ENCODE measurements at places on chromosomes 16 and 17.

DNA sequence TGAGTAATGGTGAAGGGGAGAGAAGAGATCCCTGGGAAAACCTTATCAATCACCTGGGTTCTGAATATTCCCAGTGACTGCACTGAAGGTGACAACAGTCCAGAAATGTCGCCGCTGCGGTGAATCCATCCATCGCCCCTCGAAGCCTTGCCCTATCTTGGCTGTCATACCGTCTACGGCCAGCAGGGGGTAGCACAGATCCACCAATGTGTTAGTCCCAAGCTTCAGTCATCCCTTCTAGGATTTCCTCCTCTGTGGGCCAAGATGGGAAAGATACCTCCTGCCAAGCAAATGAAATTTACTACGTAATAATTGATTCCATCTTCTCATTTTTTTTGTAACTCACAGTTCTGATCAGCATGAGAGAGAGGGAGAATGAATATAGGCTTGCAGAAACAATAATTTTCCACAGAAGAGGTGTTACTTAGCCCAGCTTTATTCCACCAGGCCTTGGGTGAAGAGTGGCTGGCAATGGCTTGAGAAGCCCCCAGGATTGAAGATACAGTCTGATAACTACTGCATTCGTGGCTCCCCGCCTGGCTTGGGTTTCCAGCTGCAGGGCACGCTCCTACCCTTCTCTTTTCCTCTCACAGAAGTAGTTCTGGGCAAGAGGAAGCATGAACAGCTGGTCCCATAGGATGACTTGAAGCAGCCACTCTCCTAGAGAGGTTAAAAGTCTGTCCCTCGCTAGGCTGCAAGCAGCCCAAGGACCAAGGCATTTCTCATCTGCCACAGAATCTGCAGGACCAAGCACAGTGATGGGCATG lies 2.6 kb upstream of the FMNL1 start:
- peak; percentile 84 for DNase-seq

GRCh38 chr16:57760357-57761160 lies 25.0 kb downstream of the KATNB1 start:
- DNase-seq, result no peak

- DNase-seq, result no peak
Measured at GRCh38 chr16:22961206-22961605, 147.2 kb downstream of the HS3ST2 start.

- DNase-seq, result no peak
Measured at GRCh38 chr17:57895382-57896060, 45.7 kb upstream of the MRPS23 start.

GRCh38 chr17:10631048-10631700 lies 25.9 kb downstream of the MYH3 start:
- peak; percentile 37 for DNase-seq

GRCh38 chr17:80132906-80133625 lies 13.9 kb downstream of the EIF4A3 start:
- DNase-seq, result no peak

DNA sequence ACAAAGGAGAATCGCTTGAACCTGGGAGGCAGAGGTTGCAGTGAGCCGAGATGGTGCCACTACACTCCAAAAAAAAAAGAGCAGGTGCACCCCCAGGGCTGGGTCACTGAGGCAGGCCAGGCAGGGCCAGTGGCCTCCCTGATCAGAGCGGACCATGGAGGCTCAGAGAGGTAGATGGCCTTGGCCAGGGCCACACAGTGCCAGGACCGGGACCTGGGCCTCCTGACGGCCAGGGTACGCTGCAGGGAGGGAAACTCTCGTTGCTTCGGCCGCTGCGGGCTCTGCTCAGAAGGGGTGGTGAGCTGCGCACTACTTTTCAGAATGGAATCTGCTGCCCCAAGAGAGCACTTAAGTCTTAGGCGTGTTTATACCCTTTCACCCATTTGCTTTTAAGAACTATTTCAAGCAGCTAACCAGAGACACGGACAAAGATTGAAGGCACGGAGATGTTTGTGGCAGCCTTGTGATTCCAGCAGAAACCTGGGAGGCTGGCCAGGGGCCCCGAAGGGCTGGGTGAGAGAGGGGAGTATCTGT lies 17.1 kb downstream of the MYO1C start:
- no peak for DNase-seq
